Stimulated activated CD8-positive, alpha-beta memory T cell treated with anti-CD3 and anti-CD28 coated beads, Interleukin-4, amount 100 ng/mL, for 48 hours (primary cell): ENCODE measurements at places on chromosomes 5 and 9.

DNA sequence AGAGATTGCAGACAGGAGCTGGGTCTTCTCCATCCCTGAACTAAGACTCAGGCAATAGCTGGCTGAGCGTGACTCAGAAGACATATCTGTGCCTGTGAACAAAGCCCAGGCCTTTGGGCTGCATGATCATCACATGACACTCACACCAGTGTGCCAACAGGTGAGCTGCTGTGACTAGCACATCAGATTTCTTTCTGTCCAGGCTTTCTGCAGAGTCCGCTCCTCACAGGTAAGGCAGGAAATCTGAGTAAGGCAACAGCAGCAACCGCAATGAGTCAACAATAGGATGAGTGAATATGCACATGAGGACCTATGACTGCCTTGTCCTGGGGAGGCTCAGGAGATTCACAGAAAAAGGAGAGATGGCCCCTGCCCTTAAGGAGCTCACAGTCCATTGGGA lies 293.6 kb downstream of the ACTL7B start:
- no peak for DNase-seq

GRCh38 chr9:447230-448025 lies 232.8 kb downstream of the DOCK8 start:
- DNase-seq: peak; percentile 69

GRCh38 chr5:81817086-81817485 lies 66.2 kb upstream of the SSBP2 start:
- no peak for DNase-seq

- no peak for DNase-seq
Observed at GRCh38 chr5:52283221-52283620, 504.5 kb upstream of the ITGA1 start.

GRCh38 chr5:173327084-173327947 lies 898 bp downstream of the STC2 start:
- peak; percentile 33 for DNase-seq

- no peak for DNase-seq
Observed at GRCh38 chr5:173624282-173624681, 7.8 kb upstream of the BOD1 start.
